Activated T-helper 1 cell treated with anti-CD3 and anti-CD28 coated beads, Interleukin-2, amount 50 U/mL, for 16 hours (primary cell): ENCODE measurements at places on chromosomes 1 and 21.

DNA sequence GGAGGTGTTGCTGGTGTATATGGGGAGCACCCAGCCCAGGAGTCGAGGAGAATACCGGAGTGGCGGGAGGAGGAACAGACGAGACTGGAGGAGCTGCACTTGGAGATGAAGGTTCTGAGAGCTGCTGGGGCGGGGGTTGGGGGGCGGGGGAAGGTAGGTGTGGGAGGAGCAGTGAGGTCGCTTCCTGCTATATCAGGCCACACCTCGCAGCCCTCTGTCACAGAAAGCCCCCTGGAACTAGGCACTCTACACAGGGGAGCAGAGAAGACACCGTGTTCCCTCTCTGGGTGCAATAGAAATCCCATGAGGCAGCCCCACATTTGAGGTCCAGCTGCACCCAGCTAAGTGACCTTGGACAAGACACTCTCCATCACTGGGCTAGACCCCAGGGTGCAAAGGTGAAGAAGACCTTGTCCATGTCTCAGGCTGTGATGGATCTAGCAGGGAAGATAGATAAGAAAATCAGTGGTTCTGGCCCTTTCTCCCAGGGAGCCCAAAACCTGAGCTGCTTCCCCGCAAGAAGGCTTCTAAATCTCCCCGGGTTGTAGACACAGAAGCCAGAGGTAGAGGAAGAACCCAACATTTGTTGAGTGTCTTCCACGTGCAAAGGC lies 155.8 kb upstream of the EDN2 start:
- no peak for DNase-seq

- DNase-seq: no peak
Observed at GRCh38 chr1:184975208-184975870, 1.0 kb upstream of the NIBAN1 start.

DNA sequence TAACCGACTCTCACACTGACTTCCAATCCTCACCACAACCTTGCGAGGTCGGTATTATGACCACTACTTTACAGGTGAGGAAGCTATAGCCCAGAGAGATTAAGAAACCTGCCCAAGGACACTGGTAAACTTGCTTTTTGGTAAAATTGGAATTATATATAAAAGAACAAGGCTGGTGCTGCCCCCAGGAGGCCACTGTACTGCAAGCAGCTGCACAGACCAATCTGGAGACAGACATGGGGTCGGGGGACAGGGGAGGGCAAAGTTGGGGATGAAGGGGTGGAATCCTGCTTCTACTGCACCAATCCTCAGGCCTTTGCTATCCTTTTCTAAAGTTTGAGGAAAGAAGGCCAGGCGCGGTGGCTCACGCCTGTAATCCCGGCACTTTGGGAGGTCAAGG lies 280.8 kb downstream of the SPATA17 start:
- no peak for DNase-seq

DNA sequence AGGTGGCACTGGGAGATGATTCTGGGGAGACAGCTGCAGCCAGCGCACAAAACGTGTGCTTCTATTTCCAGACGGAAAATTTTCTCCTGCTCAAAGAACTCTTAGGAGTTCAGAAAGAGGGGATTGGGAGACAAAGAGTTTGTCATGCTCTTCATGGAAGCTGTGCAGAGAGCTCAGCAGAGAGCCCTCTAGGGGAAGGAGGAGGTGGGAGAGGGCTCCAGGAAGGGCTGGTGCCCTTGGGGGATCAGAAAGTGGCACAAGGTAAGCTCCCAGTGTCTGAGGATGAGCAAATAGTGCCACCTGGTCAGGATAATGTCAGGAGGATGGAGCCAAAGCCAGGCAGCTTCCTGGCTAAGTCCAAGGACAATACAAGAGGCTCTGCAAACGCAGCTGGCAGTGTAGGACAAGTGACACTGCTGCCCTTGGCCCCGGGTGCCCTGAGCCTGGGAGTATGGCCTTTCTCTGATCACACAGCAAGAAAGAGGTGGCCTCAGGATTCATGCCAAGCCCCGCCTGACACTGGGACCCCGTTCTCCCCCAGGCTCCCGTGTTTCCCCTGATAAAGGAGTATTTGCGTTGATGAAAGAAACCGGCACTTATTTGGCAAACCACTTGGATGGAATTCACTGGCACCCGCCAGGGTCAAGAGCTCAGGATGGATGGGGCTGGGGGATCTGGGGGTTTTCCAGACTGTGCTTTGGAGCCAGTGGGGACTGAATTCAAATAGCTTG lies 254.0 kb downstream of the PTPRU start:
- DNase-seq: no peak

GRCh38 chr1:42940851-42941639 lies 17.6 kb downstream of the SLC2A1 start:
- DNase-seq: no peak

DNA sequence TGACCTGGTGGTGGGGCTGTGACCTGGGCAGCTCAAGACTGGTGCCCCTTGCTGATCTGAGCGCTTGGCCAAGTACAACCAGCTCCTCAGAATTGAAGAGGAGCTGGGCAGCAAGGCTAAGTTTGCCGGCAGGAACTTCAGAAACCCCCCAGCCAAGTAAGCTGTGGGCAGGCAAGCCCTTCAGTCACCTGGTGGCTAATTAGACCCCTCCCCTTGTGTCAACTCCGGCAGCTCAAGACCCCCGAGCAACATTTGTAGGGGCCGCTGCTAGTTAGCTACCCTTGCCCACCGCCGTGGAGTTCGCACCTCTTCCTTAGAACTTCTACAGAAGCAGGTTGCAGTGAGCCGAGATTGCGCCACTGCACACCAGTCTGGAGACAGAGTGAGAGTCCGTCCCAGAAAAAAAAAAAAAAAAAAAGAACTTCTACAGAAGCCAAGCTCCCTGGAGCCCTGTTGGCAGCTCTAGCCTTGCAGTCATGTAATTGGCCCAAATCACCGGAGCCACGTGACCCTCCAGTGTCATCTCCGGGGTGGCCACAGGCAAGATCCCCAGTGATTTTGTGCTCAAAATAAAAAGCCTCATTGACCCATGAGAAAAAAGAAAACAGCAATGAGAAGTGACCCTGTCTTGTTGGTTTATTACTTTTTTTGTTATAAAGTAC lies 39.3 kb upstream of the LGALS8 start:
- DNase-seq: no peak

- no peak for DNase-seq
Observed at GRCh38 chr1:186793582-186793927, 35.2 kb upstream of the PLA2G4A start.

- DNase-seq: no peak
Observed at GRCh38 chr1:152111515-152111968, 3.7 kb downstream of the TCHH start.

- DNase-seq: no peak
Observed at GRCh38 chr1:8115769-8116167, 89.7 kb upstream of the ERRFI1 start.

- DNase-seq: no peak
Observed at GRCh38 chr1:204307334-204307883, 52.3 kb downstream of the PLEKHA6 start.

DNA sequence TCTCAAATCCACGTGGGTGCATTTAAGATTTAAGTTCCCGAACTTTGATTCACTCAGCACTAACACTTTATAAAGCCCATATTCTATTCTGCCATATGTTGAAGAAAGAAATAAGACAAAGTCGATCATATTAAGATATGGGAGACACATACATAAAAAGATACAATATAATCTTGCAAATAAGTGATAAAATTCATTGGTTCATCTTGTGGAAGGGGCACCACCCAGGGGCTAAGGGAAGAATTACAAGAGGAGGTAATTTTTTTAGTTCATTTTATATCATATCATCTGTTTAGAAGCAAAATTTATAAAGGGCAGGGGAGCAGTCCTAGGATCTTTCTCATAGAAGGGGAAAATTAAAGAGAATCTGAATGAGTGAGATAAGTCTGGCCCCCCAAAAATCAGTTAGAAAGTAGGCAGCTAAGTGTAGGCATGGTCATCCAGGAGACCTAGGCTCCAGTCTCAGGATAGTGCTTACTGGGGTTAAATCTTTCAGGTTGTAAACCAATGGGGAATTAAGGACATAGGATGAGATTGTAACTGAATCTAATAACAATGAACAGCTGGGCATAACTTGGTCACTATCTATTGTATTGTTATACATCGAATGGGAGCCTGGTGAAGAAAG lies 124.2 kb upstream of the L1TD1 start:
- no peak for DNase-seq

DNA sequence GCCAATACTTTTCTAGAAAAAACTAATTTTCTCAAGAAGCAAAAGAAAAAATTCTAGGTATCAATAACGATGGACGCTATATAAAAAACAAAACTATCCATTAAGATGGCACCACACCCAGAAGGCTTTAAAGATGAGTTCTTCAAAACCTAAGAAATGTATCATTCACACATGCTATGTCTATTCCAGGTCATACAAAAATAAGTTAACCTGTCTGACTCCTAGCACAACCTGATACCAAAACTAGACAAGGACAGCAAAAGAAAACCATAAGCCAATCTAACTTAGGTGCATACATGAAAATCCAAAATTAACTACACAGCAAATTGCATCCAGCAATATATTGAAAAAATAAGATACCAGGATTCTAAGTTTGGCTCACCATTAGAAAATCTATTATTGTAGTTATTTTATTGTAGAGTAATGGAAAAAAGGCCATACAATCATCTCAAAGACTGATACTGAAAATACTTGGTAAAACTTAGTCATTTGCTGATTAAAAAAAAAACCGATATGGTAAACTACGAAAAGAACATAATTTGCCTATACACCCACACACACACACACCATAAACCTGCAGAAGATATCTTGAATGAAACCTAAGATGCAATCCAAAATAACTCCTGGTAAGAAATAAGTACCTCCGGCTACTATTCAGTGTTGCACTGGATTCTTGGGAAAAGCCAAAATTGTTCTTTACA lies 55.0 kb downstream of the TRAF5 start:
- no peak for DNase-seq
